CD4-positive, alpha-beta T cell treated with Interferon gamma for 1 hour (primary cell): ENCODE measurements at places on chromosomes 3 and 15.

- DNase-seq, result no peak
Measured at GRCh38 chr15:25469377-25469776, 30.6 kb upstream of the UBE3A start.

DNA sequence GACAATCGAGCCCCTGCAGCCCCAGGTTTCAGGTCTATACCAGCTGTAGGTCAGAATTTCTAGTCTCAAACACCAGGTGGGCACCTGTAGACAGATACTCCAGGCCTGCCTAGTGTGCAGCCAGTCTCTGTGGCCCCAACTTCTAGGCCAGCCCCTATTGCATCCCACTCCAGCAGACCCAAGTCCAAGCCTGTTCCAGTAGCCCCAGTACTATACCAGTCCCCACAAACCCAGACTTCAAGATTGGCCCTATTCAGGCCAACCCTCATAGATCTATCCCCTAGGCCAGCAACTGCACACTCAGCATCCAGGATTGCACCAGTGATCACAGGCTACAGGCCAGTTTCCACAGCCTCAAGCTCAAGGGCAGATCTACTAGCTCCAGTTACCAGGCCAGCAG, 344.0 kb downstream of the PYDC2 start:
- no peak for DNase-seq

GRCh38 chr3:158909870-158910269, 108.0 kb downstream of the MFSD1 start:
- no peak for DNase-seq

GRCh38 chr15:57550640-57551039, 41.1 kb upstream of the MYZAP start:
- DNase-seq, result no peak

DNA sequence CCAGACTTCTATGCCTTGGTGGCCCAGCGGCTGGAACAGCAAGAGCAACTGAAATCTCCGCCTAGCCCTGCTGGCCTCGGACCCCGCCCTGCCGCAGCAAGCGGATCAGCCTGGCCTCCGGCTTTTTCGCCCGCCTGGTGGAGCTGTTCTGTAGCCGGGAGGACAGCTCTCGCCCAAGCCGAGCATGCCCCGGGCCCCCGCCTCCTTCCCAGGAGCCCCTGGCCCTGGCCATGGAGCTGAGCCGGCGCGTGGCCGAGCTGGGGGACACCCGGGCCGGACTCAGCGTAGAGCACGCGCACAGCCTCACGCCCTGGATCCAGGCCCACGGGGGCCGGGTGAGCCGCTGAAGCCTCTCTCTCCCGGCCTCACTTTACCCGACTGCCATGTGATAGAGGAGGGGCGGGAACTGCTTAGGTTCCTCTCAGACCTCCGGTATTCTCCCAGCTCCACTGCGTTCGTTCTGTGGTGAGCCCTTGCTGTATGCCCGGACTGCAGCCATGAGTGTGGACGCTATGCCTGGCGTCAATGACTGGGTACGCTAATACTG, 24.1 kb upstream of the MRPL3 start:
- no peak for DNase-seq

GRCh38 chr15:53882311-53882710, 95.9 kb upstream of the UNC13C start:
- no peak for DNase-seq

- no peak for DNase-seq
Measured at GRCh38 chr3:113304102-113304501, 92.7 kb downstream of the BOC start.

GRCh38 chr15:70109978-70110377, 12.3 kb upstream of the TLE3 start:
- no peak for DNase-seq

GRCh38 chr3:62252438-62253157, 120.8 kb downstream of the FEZF2 start:
- no peak for DNase-seq

DNA sequence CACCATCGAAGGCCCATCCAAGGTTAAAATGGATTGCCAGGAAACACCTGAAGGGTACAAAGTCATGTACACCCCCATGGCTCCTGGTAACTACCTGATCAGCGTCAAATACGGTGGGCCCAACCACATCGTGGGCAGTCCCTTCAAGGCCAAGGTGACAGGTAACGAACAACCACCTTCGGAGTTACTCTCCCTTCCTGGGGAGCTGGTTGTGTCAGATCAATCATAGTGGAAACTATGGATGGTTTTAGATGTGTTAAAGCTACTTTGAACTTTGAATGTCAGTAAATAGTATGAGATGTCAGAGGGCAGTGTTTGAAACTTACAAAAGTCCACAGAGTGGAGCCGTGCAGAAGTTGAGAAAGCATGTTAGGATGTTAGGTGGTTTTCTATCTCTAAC, 42.3 kb downstream of the DNASE1L3 start:
- DNase-seq, result no peak

GRCh38 chr15:66698318-66698961, 3.6 kb upstream of the SMAD6 start:
- DNase-seq, result no peak

GRCh38 chr3:20846832-20847231, 660.8 kb upstream of the SGO1 start:
- DNase-seq, result no peak

GRCh38 chr3:152969557-152970300, 134.8 kb downstream of the P2RY1 start:
- no peak for DNase-seq

- no peak for DNase-seq
Measured at GRCh38 chr3:159751146-159751545, 237.5 kb upstream of the IL12A start.
